ENCODE measurements at places on chromosomes 2 and 18. TPM values are rescaled to one million over a fixed set of nuclear protein-coding genes. Genes with fewer than 3 reads are reported as not detected.
A peak's percentile ranks its signal among the peaks of the same experiment; 100 is the strongest.

DNA sequence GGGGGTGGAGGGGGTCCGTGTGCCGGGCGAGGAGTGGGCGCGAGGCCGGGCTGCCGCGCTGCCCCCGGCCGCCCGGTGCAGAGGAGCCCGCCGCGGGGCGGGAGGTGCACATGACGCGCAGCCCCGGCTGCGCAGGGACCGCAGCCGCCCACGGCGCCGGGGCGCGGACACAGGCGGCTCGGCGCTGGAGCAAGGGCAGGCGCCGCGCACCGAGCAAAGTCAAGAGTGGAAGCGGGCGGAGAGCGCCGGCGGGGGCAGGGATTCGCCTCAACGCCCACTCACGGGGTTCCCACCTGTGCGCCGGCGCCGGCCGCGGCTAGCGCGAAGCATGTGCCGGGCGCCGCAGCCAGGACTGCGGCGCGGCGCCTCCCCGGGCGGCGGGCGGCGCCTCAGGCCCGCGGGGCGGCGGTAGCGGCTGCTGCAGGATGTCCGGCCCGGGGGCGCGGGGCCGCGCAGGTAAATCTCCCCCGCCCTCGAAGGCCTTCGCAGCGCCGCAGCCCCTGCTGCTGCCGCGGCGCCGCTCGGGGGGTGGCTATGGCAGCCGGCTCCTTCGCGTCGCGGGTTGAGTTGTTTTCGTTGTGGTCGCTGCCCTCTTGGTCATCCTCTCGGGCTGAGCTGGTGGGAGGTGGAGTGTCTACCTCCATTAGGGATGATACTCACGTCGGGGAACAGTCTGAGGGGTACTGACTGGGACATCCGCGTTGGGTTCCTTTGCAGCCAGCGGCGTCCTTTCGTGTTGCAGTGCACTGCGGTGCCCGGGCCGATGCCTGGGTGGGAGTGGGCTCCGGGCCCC lies 216.3 kb upstream of the DTNA start:
- peak; percentile 69 for DNase-seq

DNA sequence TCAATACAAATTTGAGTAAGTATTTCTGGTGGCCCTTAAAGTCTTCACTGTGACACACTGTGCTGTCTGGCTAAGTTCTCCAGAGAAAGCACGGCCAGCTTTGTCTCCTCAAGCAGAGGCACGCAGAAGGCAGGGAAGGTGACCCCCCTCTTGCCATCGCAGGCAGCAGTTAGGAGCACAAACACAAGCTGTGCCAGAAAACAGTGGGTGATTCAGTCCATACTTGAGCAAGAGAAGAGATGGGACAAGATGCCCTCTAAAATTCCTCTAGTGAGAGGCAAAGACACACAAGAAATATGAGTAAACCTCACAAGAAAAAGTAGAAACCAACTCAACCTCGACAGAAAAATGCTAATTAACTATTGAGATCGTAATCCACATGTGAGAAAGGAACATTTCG lies 9.8 kb downstream of the MCEE start:
- no peak for DNase-seq

DNA sequence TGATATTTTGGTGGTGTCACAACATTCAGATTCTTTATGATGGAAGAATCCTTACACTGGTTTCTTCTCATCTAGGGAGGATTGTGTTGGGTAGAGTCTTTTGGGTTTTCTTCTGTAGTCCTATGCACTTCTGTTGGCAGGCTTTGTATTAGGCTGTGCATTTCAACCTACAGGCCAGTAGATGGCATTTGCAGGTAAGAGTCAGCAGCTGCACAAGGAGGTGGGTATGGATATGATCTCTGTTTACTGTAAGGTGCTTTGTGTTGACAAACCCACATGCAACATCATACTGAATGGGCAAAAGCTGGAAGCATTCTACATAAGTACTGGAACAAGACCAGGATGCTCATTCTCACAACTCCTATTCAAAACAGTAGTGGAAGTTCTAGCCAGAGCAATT lies 656.8 kb downstream of the METTL4 start:
- DNase-seq, result no peak

GRCh38 chr18:31429623-31430022 lies 17.9 kb upstream of the DSG3 start:
- no peak for DNase-seq

DNA sequence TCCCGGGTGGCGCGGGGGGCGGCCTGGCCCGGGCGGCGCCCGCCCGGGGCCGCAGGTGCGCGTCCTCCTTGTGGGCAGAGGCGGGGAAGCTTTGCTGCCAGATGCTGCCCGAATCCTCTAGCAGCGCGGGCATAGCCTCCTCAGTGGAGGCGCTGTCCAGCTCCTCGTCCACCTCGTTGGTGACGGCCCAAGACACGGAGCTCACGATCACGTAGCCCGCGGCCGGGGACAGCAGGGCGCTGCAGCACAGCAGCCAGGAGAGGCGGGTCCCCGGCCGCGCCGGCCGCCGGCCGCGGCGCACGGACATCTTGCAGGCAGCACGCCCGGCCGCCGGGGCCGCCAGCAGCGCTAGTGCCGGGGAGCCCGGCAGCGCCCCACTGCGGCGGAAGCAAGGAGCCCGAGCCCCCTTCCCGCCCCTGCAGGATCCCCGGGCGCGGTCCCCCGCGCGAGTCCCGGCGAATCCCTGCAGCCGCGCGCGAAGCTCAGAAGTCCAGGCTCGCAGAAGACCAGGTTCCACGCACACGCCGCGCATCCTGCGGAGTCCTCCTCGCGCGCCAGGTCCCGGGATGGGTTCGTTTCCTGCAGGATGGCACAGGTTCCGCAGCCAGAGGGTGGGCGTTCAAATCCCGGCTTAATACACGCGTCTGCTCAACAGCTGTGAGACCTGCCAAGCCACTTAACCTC lies at the start of gene CREG2:
CREG2 (minus strand) TSS at position 353 of the 684 bp plus-strand sequence; CDS start at position 307, 46 bp downstream.
- no peak for DNase-seq

- no peak for DNase-seq
Measured at GRCh38 chr2:105432749-105433148, 33.9 kb upstream of the FHL2 start.

The ZNF521 gene
- 130 TPM for total RNA-seq

The IL1RN gene
- total RNA-seq, result not detected

The SCYGR4 gene
- not detected for total RNA-seq
